ENCODE measurements at places on chromosomes 3 and 15.

DNA sequence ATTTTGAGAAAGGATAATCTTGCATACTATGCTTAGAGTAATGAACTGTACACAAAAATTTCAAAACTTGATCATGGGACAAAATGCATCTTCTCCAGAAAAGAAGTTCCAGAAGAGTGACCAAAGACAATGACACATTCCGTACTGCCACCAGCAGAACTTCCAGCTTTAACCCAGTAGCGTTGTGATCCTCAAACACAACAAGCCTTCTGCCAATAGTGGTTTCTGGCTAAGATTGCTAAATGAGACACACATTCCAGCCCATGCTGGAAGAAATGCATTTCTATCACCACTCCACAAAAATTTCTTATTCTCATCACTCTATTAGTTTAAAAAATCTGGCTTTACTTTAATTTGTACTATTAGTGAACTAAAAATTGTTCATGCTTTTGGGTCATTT is 334.9 kb downstream of the TBC1D5 start:
- DNase-seq: no peak

DNA sequence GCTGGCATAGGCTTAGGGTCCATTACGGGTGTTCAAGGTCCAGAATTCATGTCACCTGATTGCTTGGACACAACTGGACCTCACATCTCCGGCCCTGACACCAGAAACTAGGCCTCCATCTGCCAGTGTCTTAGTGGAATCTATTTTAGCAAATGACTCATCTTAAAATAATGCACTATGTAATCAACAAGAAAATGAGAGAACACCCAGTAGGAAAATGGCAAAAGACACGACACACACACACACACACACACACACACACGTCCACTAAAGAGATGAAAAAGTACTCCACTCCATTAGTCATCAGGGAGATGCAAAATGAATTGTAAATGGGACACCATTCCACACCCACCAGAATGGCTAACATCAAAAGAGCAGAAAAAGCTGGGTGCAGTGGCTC is 11.2 kb downstream of the APBA2 start:
- DNase-seq: no peak

DNA sequence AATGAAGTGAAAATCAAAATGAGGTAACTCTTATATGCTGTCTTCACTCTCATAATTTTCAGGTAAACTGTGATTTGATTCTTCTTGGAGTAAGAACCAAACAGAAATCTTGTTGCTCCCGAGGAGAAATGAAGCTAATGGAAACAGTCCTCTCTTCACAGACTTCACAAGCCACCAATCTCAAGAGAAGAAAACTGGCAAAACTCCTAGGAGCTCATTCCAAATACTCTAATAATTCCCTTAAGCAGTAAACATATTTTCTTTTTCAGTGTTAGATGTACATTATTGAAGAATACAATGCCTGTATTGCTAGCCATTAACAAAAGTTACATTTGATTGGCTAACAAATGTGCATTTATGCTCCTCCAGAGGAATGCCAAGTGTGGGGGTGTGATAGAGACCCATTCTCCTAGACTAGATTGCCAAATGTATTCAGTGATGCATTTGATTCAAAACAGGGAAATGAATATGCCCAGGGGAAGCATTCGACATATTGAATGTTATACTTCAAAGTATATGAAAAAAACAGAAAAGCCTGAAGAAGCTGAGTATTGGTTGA is 11.8 kb upstream of the RIOX2 start:
- no peak for DNase-seq

- DNase-seq: no peak
These were observed 9.2 kb downstream of the BTBD1 start for GRCh38 chr15:83057696-83058376.

GRCh38 chr3:71537211-71537611 is 46.3 kb downstream of the FOXP1 start:
- DNase-seq: no peak

GRCh38 chr3:186380622-186381380 is 18.8 kb upstream of the DGKG start:
- DNase-seq: no peak

DNA sequence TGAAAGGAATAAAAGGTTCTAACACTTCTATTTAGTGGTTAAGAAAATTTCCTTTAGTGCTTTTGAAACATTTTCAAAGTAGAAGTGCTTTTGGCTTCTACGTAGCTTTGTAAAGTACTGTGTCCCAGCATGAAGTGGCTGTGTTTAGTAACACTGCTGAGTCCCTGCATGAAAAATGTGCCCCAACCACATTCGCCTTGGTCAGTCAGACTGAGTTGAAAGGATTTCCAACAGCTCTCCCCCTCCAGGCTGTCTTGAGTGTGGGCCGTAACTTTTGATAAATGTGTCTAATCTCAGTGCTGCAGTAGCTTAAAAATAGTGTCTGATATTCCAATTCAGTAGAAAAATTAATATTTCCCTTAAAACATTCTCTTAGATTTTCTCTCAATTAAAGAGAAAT is 115.0 kb downstream of the NR1D2 start:
- no peak for DNase-seq

GRCh38 chr3:156109989-156110388 is 10.4 kb upstream of the KCNAB1 start:
- no peak for DNase-seq

GRCh38 chr15:100712226-100712625 is 109.8 kb downstream of the ASB7 start:
- no peak for DNase-seq

DNA sequence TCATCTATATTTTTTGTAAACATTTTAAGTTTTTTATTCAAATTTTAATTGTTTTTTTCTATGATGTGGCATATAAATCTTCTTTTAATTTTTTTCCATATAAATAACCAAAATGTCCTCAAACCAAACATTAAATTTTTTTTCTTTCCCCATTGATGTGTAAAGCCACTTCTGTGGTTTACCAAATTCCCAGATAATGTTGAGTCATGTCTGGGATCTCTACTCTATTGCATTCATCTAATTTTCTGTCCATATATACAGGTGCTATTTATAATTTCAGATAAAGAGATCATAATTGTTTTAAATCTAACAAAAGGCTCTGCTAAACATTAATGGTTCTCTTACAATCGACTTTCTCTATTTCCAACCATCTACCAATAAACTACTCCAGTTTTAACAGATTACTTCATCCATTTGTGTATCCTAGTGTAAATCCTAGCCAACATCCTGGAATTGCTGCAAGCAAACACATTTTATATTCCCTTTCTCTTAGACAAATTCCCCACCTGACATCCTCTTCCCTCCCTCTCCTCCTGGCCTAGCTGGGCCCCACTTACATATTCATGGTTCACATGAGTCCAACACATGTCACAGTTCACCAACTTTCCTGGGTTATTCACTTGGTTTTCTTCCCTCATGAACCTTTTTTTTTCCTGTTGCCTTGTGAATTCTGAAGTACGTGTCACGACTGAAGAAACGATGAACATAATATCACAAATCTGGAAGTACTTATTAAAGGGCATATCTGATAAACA is 368.0 kb upstream of the AGTR1 start:
- DNase-seq: no peak

- no peak for DNase-seq
These were observed 38.5 kb downstream of the PYDC2 start for GRCh38 chr3:191499307-191500080.

GRCh38 chr3:62870321-62870720 is 4.9 kb downstream of the CADPS start:
- no peak for DNase-seq

DNA sequence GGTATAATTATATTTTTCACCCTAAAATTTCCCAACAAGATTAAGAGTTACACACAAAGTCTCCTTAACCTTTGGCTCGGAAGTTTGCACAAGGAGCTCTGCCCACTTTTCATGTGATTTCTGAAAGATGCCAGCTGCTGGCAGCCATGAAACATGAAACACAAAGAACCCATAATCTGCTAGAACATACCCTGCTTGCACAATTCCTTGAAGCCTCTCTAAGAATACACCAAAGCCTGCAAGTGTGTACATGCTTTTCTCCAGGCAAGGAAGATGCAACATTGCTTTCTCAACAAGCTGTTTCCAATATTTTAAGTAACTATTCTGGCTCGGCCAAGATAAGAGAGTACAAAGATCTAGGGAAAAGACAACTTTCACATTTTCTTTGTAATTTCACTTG is 182.0 kb upstream of the WNT5A start:
- no peak for DNase-seq

- no peak for DNase-seq
These were observed 122.9 kb downstream of the NSUN3 start for GRCh38 chr3:94185753-94186152.

GRCh38 chr3:196195664-196196265 is 15.4 kb downstream of the ZDHHC19 start:
- no peak for DNase-seq

GRCh38 chr3:39118079-39118478 is 10.6 kb downstream of the TTC21A start:
- DNase-seq: no peak

GRCh38 chr3:48370333-48370713 is 1.7 kb upstream of the FBXW12 start:
- DNase-seq: no peak

DNA sequence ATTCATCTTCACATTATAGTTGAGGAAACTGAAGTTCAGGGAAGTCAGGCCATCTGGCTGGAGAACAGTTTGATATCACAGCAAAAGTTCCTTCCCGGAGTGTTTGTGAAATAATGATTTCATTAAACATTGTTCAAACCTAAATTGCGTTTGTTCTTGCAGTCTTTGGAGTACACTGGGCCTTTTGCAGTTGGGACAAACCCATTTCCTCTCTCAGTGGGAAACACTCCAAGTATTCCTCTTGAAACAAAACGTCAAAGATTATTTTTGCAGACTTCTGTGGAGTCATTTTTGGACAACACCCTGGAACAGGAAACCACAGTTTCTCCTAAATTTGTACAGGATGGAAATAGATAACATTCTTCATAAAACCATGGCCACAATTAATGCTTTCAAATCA is 287.5 kb downstream of the PTPRG start:
- no peak for DNase-seq

- no peak for DNase-seq
These were observed 78.8 kb upstream of the THBS1 start for GRCh38 chr15:39502082-39502447.

GRCh38 chr3:135444058-135444457 is 521.5 kb upstream of the PPP2R3A start:
- DNase-seq: no peak

- no peak for DNase-seq
These were observed 13.3 kb downstream of the ADAMTS7 start for GRCh38 chr15:78797951-78798350.

GRCh38 chr3:183435661-183436060 is 7.2 kb upstream of the MCF2L2 start:
- DNase-seq: no peak

DNA sequence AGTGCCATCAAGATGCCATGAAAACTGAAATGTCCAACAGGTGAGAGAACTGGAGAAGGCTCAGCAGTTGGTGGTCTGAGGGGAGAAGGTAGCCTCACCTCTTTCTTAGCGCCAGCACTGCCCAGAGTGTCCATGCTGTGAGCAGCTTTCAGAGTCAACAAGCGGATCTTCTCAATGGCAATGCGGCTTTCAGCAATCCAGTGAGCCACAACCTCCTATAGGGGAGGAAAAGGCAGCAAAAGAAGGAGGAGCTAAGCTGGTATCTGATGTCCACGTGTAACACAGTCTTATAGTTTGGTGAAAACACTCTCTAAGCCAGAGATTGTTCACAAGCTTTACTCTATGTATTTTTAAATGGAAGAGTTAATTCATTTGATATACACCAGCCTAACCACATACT is 36.1 kb upstream of the ACKR4 start:
- no peak for DNase-seq

DNA sequence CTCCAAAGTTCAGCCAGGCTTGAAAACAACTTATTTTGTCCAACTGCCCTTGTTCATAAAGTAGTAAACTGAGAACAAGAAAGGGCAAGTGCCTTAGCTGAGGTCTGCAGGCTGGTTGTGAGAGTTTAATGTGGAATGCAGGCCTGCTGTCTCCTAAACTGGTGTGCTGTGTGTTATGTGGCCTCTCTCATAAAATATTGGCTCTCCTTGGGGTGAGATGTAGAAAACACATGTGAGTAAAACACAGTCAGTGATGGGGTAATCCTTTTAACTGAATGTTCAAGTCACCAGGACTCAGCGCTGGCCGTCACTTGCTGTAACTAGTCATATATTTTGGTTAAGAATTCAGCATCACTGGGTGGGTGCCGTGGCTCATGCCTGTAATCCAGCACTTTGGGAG is 7.1 kb upstream of the ST6GAL1 start:
- no peak for DNase-seq
